Keratinocyte (primary cell): ENCODE measurements at places on chromosomes 16 and 17.

- DNase-seq: no peak
Measured at GRCh38 chr17:28518132-28518531, 12.0 kb downstream of the FOXN1 start.

GRCh38 chr16:77969861-77970260, 52.5 kb upstream of the CLEC3A start:
- no peak for DNase-seq

DNA sequence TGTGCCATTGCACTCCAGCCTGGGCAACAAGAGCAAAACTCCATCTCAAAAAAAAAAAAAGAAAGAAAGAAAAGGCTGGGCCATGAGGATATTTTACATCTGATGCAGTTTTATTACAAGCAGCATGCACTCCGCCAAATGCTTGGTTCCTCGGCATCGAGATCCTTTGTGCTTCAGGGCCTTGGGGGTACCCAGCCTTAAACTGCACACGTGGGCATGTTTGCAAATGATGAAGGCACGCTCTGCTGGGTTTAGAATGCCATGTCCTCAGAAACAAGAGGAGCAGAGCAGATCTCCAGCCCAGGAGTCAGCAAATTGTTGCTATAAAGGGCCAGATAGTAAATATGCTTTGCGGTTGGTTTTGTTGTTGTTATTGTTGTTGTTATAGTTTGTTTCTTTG, 153.2 kb downstream of the KATNIP start:
- no peak for DNase-seq

- no peak for DNase-seq
Measured at GRCh38 chr17:17721140-17721668, 39.9 kb downstream of the RAI1 start.

GRCh38 chr17:66633317-66633965, 201.5 kb upstream of the CACNG5 start:
- DNase-seq: no peak

- no peak for DNase-seq
Measured at GRCh38 chr17:19508577-19508867, 25.1 kb upstream of the SLC47A1 start.

DNA sequence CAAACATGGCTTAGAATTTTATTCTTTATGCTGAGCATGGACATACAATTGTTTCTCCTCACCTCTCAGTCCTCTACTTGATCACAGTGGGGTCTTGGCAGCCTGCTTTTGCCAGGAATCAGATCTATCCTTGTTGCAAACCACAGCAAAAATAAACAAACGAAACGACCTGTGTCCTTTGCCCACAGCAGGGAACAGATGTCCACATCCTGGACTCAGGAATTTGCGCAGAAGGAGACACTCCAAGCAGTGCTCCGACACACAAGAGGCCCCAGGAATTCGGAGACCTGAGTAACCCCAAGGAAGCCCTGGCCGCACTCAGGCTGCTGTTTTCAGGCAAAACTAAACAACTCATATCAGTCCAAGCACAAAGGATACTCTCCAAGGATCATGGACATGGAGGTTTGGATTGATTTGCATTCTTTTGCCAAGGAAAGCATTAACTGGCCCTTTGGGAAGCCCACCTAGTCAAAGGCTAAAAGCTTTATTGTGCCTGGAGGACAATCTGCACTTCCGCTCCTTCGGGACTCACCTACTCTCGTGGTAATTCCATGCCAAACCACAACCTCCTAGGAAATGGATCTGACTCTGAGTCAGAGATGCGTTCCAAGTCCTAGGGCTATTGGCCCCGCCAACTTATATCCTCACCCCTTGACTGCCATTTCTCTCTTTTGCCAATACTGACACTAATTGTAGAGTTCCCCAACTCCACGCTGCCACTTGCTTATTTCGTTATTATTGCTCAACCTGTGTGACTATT, 271.1 kb upstream of the CDH11 start:
- DNase-seq: no peak

DNA sequence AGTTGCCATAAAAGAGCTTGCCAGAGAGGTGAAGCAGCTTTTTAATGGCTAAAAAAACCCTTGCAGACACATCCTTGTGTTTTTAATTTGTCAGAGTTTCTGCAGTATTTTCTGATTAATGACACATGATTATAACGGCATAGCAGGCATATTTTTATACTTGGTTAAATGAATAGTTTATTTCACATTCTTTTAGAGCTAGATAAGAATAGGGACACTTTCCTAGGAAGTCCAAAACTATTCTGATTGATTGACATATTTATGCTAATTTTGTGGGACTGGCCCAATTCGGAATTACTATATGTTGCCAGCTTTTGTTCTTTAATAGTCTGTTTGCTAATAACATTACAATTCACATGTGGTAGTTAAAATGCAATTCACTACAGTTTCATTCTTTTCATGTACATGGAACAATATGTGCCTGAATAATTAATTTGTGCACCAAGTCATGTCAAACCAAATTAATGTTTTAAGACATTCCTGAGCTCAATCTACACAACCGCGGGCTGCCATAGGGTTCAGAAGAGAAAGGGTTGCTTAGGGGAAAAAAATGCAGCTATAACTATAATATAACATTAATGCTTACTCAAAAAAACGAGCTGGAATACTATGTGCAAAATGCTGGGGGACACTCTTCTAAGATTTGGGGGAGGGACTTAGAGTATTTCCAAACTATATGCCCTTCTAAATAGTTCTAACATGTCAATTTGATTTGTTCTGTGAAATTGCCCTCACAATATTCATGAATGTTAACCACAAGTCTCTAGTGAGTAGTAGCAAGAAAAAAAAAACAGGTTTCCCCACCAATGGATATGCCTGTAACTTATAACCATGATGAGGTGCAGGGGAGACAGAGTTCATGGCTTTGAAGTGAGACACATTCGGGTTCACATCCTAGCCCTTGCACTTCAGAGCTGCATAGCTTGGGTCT, 305.4 kb downstream of the CEP112 start:
- DNase-seq: no peak

DNA sequence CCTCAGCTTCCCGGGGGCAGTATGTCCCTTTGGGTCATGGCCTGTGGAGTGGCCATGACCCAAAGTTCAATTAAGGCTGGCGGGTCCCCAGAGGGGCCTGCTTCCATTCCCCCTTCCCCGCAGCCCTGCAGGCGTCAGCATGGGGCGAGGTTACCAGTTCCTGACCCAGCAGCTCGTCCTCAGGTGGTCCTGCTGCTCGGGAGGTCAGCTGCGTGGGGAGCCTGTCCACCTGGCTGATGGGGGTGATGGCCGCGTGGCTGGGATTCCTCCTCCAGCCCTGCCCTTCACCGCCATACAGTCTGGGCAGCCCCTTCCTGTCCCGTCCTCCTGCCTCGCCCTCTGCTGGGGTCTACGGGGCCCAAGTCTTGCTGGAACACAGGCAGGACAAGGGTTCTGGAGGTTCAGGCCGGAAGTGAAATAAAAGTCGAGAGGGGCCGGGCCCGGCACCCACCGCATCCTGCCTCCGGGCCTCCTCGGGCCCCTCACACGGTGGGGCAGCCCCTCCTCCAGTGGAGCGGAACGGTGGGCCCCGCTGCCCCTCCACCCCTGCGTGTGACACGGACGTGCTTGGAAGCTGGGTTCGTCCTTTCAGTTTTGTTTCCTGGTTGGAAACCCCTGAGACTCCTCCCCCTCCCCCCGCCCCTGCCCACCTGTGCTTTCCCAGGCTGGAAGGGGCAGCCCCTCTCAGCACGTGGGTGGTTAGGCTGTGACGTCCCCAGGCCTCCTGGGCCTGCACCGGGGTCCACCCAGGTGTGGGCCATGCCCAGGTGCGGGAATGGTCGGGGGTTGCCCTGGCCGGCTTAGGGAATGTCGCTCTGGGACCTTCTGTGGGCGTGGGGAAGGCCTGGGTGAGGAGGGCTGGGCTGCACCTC, 6.8 kb downstream of the UBALD2 start:
- no peak for DNase-seq

- DNase-seq: no peak
Measured at GRCh38 chr16:58425756-58426494, 33.7 kb downstream of the GINS3 start.

- DNase-seq: no peak
Measured at GRCh38 chr16:29664091-29664921, 1.3 kb downstream of the SPN start.

DNA sequence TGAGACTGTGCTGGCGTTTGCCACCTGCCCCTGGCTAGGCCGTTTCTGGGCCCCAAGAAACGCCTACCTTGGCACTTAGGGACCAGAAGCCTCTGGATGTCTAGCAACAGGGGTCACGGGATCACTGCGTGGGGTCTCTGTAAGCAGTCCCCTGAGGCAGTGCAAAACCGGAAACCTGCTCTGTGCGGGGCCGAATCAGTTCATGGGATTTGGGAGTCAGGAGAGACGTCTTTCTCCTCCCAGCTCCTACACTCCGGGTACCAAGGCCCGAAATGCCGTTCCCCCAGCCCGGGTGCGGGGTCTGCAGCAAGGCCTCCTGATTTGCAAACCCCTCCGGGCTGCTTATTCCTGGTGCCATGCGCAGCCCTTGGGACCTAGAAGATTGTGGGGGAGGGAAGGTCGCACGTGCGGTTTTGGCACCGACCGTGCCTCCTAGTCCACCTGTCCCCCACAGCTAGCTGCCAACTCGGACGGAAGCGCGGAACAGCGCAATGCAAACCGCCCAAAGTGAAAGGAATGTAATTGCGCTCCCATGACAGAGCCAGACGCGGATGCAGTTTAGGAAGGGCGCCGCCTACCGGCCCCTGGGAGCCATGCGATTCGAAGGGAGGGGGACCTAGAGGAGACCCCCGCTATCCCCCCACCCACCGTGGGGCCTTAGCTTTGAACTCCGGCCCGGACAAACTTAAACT, 6.5 kb downstream of the IRX5 start:
- DNase-seq: no peak

DNA sequence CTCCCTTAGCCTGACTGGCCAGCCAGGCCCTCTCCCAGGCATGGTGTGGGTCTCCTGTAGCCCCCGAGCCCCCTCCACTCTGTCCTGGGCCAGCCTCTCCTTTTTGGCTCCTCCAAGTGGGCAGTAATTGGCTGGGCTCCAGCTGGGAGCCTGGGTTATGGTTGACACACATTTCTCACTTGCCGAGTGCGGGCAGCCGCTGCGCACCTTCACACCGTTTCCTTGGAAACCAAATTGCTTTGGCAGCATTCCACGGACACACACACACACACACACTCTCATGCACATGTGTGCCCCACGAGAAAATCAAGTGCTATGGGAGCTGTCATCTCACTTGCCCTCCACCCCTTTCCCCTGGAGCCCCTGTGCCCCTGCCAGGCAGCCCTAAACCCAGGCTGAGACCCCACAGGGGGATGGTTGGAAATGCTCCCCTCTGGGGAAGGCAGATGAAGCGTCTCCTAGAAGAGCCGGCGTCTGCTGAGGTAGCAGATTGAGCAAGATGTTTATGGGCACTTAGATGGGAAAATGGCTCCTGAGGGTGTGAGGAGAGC, 402.7 kb upstream of the TNRC6C start:
- no peak for DNase-seq

DNA sequence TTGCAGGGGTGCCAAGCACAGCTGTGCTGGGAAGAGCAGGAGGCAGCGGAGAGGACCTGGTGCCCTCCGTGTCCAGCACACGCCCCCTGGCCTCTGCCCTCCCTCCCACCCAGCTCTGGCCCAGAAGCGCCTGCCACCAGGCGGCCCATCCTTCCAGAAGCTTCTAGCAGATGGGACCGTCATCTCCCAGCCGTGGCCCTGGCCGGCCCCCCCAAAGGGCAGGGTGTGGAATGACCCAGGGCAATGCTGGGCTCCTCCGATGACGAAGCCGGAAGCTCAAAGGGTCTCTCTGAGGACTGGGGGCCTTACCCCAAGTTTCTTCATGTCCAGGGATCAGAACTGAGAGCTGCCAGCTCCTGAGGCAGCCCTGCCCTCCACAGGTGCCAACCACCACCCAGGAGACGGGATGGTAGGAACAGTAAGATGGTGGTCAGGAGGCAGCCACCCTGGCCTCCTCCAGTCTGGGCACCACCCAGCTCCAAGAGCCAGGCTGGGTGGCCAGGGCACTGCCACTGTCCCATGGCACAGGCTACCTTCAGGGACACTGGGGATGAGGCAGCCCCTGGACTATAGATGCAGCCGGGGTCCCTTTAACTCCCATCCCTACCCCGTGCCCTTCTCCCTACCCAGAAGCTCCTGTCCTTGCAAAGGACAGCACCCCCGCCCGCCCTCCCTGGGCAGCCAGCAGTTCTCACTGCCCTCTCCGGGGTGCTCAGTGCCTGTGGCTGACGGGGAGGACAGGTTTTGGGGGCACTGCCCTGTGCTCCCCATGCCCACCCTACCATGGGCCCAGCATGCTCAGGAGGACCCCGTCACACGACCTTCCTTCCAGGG, 6.5 kb upstream of the CDH15 start:
- DNase-seq: no peak

DNA sequence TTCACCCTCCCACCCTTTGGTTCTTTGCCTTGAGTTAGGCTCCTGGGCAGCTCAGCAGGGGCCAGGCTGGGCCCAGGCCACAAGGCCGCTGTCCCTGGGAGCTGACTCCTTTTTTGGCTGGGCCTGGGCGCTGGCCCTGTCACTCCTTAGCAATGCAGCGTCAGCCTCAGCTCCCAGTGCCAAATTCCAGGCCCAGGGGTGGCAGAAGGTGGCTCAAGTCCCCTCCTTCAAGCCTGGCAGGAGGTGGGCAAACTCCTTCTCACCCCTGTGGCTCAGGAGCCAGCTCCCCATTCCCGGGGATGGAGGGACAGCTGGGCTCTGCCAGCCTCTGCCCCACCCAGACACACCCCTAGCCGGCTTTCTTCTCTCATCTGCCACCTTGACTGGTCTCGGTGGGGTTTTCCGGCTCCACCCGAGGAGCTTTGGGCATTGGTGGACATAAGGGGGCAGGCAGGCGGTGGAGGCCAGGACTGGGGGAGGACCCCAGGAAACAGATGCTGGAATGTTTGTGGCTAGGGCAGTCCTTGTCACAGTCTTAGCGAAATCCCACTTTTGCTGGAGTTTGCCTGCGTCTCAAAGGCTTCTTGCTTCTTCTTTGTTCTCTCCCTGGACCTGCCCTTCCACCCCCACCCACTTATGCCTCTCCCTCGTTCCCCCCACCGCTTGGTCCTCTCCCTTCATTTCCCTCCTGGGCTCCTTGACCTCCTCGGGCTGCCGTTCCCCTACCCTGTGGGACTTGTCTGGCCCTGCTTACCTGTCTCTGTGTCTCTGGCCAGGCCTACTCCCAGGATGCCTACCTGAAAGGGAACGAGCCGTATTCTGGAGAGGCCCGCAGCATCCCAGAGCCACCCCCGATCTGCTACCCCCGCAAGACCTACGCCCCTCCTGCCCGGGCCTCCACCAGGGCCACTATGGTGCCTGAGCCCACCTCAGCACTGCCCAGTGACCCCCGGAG, 37.4 kb downstream of the ARHGAP23 start:
- no peak for DNase-seq

- DNase-seq: no peak
Measured at GRCh38 chr16:85027958-85028684, 526 bp downstream of the KIAA0513 start.
